CD8-positive, alpha-beta T cell (primary cell): ENCODE measurements at places on chromosomes 7 and 10. TPM values are rescaled to one million over a fixed set of nuclear protein-coding genes. Genes with fewer than 3 reads are reported as not detected.
A peak's percentile ranks its signal among the peaks of the same experiment; 100 is the strongest.

- no peak for DNase-seq
Measured at GRCh38 chr7:1946773-1947450, 276.8 kb downstream of the ELFN1 start.

DNA sequence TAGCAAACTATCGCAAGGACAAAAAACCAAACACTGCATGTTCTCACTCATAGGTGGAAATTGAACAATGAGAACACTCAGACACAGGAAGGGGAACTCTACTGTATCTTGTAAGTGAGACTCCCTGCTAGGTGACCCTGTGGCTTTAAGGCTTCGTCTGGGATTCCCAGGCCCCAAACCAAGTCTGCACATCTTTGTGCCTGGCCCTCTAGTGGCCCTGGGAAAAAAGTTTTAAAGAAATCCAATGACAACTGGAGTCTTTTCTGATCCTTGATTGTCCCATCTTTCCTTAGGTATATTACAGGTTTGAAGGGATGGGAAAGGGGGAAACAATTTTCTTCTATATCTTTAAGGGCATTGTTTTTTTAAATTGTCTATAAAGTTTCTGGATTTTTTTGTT is 10.6 kb upstream of the LIPM start:
- DNase-seq, result peak; percentile 17

- no peak for DNase-seq
Measured at GRCh38 chr7:124700655-124701054, 64.9 kb downstream of the GPR37 start.

DNA sequence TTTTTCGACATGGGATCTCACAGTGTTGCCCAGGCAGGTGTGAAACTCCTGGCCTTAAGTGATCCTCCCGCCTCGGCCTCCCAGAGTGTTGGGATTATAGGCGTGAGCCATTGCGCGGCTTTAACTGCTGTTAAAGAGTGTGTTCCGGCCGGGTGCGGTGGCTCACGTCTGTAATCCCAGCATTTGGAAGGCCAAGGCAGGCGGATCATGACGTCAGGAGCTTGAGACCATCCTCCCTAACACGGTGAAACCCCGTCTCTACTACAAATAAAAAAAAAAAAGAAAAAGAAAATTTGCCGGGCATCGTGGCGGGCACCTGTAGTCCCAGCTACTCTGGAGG is 1.1 kb downstream of the RABGEF1 start:
- DNase-seq, result no peak

- DNase-seq, result no peak
Measured at GRCh38 chr7:55110993-55111361, 92.2 kb downstream of the EGFR start.

WNT16 gene
- not detected for total RNA-seq
